ENCODE measurements at places on chromosomes 3 and 15. TPM values are rescaled to one million over a fixed set of nuclear protein-coding genes. Genes with fewer than 3 reads are reported as not detected.

Gene SAMD7
- not detected for total RNA-seq

Gene ATP2B2
- total RNA-seq, result 26.8 TPM

DNA sequence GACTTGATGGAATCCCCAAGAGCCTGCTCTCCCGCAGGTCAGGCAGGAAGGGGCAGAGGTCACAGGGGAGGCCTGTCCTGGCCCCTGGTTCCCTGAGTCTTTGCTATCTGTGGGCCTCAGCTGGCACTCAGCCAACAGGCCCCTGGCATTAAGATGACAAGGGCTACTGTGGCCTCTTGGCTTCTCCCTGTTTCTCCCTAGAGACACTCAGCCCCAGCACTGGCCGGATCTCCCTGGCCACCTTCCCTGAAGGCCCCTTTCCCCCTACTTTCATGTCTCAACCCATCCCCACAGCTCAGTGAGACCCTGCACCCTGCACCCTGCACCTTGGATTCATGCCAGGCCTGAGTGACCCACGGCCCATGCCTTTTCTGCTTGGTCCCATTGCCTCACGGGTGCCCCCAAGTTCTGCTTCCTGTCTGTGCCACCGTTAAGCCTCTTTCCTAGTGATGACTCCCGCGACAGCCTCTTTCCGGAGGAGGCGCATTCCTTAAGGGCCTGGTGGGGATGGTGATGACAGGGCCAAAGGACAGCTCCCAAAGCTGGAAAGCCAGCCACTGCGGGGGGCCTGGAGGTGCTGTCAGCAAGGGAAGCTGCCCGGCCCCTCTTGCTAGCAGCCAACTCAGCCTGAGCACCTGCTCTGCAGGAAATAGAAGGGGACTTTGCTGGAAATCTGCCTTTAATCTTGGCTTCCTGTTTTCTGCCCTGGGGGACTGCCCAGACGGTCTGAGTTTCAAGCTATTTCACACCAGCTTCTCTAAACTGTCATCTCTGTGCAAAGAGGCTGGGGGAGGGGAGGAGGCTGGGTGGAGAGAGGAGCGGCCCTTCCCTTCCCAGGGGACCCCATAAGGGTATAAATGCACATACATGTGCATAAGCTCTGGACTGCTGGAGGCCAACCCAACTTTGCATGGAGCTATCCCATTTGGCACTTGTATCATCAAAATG lies 4.8 kb upstream of the CSK start:
- H3K36me3 ChIP-seq, result no peaks in the 10 kb centered on the region
- peaks cover 38% of the 10 kb centered on the region for H3K4me1 ChIP-seq
- no peak overlapping the region for H3K4me3 ChIP-seq
- H3K27me3 ChIP-seq, result no peaks in the 10 kb centered on the region
- H3K27ac ChIP-seq, result peak overlapping the region; percentile 44
- no peak for DNase-seq

Gene PLSCR2
- not detected for total RNA-seq

Gene OR5K2
- total RNA-seq, result not detected

DNA sequence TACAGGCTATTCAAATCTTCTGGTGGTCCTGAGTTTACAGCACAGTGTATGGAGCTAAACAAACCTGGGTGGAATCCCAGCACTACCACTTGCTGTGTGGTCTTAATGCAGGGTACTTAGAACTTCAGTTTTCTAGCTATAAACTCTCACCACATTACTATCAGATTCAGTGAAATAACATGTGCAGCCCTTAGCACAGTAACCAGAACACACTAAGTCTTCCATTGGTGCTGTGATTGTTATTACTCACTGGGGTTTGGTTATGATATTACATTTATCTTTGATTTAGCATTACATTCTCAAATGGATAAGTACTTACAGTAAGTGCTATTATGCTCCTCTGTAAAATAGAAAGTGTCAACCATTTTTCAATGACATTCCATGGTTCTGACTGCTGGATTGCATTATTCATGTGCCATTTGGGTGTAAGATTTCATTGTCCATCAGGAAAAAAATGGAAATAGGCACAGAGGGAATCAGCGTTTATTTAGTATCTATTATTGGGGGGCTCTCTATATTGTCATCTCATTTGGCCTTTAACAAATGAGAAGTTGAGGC lies 81.9 kb downstream of the PDE8A start:
- H3K4me1 ChIP-seq, result no peaks in the 10 kb centered on the region
- no peak for DNase-seq
- H3K27ac ChIP-seq, result no peak overlapping the region
- H3K36me3 ChIP-seq, result no peaks in the 10 kb centered on the region
- H3K4me3 ChIP-seq, result no peak overlapping the region

- H3K36me3 ChIP-seq, result no peaks in the 10 kb centered on the region
- H3K4me1 ChIP-seq, result peaks cover 11% of the 10 kb centered on the region
- no peak overlapping the region for H3K27ac ChIP-seq
These were observed 882 bp downstream of the GXYLT2 start for GRCh38 chr3:72888546-72889309.
